ENCODE measurements at places on chromosomes 4 and X.

DNA sequence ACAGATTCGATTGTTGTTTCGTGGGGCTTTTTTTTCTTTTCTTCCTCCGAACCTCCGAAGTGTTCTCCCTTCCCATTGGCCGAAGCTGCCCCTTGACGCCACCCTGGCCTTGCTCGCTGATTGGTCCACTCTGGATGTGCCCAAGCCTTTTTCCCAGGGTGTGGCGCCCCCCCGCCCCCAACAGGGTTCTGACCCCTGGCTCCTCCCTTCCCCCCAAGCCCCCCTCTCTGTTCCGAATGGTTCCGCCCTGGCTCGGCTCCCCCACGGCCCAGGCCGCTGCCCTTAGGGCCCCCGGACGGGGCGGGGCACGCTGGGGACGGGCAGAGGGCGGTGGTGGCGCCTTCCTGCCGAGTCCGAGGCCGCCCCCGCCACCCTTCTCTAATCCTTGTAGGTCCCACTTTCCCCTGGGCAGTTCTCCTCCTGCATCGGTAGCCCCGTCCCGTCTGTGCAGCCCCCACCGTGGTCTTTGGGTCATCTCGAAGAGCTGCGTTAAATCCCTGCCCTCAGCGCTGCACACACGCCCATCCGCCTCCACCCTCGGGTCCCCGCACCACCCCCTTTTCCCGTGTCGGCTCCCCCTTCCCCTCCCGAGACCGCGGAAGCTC is 25.5 kb downstream of the UTP14A start:
- DNase-seq, result peak; percentile 62

GRCh38 chrX:101774340-101774739 is 114.7 kb upstream of the ARMCX2 start:
- DNase-seq, result no peak

- no peak for DNase-seq
Observed at GRCh38 chr4:107468156-107468555, 251.9 kb downstream of the PAPSS1 start.

- no peak for DNase-seq
Observed at GRCh38 chrX:153766098-153766817, 2.2 kb downstream of the PLXNB3 start.

DNA sequence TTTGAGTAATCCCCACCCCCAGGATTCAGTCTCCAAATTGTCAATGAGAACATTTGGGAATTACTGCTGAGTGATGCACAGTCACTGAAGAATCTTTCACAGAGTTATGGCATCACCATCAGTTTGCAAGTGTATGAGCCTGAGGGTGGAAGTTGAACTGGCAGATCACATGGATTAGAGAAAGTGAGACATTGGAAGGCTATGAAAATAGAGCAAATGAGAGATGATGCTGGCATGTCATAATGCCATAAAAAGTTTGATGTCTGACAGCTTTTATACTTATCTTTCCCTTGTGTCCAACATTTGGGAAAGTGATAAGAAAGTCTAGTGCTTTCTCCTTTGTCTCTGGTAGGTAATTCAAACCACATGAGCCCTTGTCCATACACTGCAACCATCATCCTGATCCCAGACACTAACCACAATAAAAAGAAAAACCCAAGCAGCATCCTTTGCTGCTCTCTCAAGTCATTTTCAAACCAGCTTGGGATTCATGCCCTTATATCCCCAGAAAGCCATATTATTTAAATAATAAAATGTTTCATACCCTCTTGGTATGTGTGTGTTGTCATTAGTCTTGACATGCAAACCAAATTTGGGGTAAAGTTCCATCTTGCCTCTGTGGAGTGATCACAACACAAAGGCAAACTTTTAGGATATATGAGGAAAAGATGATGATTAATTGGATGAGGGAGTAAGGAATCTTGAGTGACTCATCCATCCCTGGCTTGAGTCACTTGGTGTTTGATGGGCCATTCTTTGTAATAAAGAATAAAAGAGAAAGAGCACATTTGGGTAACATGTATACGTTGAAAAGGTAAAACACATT is 438.9 kb downstream of the GRXCR1 start:
- no peak for DNase-seq

GRCh38 chrX:30219372-30219771 is 4.0 kb downstream of the MAGEB2 start:
- no peak for DNase-seq

All from GM19239 (cell line).